Suppressor macrophage treated with lipopolysaccharide for 4 hours (primary cell): ENCODE measurements at places on chromosomes 7 and 10.

DNA sequence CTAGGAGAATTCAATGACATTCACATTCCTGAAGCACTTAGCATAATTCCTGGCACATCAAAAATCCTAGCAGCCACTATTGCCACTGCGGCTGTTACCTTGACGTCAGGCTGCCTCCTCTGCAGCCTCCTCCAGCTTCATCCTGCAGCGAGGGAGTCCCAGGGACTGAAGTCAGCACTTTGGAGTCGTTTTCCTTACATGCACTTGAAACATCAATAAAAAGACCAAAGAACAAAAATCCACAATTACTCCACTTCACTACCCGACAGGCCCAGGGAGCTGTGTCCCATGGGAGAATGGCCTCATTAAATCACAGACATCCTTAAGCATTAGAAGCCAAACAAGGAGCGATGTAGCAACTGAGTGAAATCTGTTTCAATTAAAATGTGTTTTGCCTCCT, 48.6 kb upstream of the NANOS1 start:
- DNase-seq: no peak

DNA sequence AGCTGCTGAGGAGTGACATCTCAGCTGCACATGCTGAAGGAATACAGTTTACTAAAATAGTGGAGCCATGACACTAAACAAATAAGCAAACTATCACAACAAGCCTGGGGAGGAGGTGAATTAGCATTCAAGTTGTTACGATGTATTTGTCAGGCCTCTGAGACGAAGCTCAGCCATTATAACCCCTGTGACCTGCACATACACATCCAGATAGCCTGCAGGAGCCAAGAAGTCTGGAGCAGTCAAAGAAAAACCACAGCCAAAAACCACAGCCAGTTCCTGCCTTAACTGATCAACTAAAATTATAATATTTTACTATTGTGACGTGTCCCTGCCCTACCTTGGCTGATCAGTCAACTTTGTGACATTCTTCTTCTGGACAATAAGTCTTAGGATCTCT, 68.6 kb downstream of the NSUN6 start:
- DNase-seq: no peak

DNA sequence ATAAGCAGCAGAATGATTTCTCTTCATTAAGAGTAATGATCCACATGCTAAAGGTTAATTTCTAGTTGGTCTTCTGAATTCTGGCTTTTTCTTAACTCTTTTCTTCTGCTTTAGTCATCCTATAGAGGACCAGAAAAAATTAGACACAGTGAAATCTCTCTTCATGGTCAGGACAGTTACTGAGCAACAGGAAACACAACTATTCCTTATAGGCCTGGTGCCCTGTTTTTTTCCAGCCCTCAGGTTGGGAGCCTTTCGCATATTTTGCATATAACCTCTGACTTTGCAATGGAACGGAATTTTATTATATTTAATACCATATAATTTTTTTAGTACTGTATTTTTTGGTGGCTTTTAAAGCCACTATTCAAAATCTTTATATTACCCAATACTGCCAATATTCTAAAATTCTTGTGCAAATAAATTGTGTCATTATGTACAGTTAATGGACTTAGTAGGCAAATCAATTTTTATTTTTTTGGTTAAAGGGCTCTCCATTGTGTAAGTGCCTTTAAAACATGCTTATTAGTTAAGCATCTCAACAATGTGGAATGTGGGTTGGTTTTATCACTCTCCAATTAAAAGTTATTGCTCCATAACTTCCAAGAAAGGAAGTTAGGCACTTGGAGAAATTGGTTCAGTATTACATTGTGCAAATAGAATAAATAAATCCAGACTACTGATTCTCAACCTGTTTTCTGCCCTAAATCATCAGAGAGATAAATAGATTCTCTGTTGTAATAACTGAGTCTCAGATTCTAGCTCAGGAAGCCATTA, 22.5 kb downstream of the ARL4A start:
- no peak for DNase-seq

- peak; percentile 24 for DNase-seq
Observed at GRCh38 chr7:131325179-131325840, 2.4 kb upstream of the MKLN1 start.

DNA sequence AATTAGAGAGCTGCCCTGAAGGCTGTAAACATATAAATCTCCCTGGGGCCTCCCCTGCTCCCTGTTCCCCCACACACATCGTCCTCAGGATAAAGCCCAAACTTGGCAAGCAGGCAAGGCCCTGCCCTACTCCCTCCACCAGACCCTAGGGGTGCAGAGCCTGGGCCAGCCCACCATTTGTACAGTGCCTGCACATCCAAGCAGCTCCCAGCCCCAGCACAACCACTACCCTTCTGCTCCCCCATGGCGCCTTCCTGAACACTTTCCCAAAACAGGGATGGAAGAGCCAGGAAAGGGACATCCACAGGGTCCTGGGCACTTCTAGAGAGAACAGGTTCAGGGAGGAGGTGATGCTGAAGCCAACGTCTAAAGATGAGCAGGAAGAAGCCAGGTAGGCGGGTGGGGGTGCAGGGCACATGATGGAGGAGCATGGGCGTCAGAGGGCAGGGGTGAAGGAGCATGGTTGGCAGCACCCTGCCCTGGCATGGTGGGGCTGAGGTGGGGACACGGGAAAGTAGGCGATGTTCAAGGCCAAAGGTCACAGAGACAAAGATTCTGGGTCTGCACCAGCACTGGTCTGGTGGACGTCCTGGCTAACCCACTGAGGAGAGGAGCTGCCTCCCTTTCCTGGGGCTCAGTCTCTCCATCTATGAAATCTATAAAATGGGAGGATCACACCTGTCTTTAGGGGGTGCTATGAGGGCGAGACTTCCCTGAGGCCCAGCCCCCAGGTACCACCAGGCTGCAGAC, 140.6 kb downstream of the ARHGAP22 start:
- DNase-seq: no peak

- no peak for DNase-seq
Observed at GRCh38 chr10:23886355-23886754, 322.6 kb upstream of the KIAA1217 start.

DNA sequence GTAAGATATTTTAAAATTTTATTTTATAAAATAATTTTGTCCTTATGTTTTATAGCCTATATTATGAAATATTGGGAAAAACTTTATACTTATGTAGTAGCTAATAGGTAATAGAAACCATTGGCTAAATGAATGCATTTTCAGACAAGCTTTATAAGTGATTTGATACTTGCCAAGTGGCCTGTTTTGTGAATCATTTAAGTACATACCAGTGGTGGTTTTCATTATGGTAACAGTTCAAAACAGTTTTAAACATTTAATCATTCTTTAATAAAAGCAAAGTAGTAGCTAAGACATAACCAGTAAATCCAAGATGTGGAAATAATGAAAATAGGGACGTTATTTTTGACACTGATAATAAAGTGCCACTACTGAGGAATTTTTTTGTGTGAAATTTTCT, 182.2 kb downstream of the PHF14 start:
- no peak for DNase-seq

GRCh38 chr10:33039181-33039580, 81.2 kb upstream of the ITGB1 start:
- no peak for DNase-seq

GRCh38 chr7:137682596-137682995, 164.2 kb downstream of the DGKI start:
- DNase-seq: no peak

DNA sequence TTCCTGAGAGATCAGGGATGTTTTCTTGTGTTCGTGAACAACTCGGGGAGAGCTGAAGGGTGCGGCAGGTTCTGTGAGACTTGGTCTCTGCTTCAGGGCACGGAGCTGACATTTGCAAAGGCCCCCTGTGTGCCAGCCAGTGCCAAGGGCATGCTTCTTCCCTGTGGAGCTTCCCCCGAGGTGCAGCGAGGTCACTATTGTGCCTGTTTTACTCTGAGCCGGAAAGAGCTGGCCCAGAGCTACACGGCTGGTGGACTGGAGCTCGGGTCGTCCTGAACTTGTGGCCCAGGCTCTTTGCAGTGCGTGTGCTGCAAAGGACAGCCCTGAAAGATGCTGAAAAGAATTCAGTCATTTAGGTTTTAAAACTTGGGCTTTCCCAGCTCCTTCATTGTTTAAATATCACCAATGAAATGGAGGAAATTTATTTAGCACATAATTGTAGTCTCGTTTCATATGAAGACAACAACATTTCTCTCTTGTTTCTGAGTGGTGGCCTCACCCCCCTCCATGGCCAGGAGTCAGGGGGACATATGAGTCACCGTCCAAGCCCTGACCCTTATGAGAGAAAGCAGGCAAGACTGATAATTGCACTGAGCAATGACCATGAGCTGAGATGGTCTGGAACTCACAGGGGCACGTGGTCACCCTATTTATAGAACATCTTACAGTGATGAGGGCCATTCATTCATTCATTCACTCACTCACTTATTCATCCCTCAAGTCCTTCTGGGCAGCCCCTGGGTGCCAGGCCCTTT, 102.6 kb downstream of the PTPRE start:
- no peak for DNase-seq

GRCh38 chr7:117165656-117166055, 157.2 kb downstream of the WNT2 start:
- DNase-seq: peak; percentile 52
